ENCODE measurements at places on chromosomes 5 and 9.

DNA sequence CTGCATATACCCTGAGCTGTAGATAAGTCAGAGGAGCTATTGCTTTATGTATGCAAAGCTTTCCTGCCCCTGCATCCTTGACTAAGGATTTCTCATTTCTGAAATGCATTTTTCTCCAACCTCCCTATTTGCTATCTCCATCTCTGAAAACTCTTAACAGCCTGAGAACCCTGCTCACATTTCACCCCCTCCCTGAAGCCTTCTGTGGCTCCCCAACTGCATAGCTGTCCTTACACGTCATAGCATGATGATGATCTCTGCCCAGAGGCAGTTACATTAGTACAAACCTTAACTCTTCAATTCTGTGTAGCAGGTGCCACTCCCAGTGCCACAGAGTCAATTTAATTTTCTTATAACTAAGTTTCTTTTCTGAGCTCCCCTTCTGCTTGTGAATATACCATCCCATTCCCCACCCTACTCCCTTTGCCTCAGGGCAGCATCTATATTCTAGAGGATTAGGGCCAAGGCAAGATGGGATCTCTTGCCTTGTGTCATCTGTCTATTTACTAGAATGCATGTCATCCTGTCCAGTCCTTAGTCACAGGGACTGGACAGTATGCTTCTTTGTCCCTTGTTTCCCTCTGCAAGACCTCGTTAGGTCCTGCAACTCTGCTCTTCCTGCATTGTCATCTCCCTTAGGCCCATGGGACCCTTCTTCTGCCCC, 149.7 kb upstream of the SPRY4 start:
- DNase-seq = no peak

GRCh38 chr5:139696894-139697658, 48.9 kb downstream of the CXXC5 start:
- no peak for DNase-seq

- no peak for DNase-seq
Measured at GRCh38 chr9:133143639-133144141, 20.0 kb downstream of the GBGT1 start.

GRCh38 chr5:84683594-84683993, 298.9 kb upstream of the EDIL3 start:
- no peak for DNase-seq

DNA sequence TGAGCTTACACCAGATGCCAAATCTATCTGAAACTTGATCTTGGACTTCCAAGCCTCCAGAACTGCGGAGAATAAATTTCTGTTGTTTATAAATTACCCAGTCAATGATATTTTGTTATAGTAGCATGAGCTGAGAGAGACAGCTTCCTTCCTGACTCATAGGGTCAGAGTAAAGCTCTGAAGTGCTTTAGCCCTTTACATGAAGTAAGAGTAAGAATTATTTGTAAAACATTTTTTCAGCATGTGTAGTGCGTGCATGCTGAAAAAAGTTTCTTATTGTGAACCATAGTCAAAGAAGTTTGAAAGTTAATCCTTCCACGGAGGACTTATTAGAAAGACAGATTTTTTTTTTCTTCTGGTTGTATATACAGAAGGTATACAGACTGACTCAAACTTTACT, 172.4 kb downstream of the DMRT2 start:
- no peak for DNase-seq

DNA sequence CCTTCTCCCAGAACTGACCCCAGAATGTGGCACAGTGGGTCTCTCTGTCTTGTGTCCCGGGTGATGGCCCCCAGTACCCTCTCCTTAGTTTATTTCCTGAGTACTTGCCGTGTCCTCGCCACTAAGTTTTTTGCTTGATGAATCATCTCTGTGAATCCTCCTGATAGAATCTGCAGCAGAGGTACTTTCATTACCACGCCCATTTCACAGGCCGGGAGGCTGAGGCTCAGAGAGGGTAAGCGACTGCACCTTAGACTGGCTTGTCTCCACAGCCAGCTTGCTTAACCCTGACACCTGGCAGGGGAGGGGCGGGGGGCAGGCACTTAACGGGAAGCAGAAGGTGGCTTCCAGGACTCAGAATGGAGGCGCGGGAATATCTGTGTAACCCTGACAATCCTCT, 7.9 kb upstream of the IER5L start:
- no peak for DNase-seq

- DNase-seq = no peak
Measured at GRCh38 chr5:74957906-74958305, 91.7 kb upstream of the FAM169A start.

Measured in activated gamma-delta T cell treated with Interleukin-2 at 50 U/mL for 16 hours (primary cell).